ENCODE measurements at places on chromosomes 7 and 10.

DNA sequence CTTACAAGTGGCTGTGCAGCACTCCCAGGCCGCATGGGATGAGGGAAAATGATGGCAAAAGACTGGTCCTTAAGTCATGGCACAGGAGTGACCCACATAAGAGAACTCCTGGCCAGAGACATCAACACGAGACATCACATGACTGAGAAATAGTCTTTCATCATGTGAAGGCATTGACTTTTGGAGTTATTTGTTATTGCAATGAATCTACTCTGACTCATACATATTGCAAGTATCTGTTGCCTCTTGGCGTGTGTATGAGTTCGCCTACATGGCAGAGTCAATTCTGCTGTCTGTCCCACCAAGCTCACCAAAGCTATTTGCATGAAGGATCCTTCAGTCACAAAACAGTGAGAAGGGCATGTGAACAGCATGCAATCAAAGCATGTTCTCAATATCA, 59.7 kb upstream of the HABP2 start:
- no peak for DNase-seq

GRCh38 chr10:12750526-12751201, 250.8 kb downstream of the CCDC3 start:
- no peak for DNase-seq

DNA sequence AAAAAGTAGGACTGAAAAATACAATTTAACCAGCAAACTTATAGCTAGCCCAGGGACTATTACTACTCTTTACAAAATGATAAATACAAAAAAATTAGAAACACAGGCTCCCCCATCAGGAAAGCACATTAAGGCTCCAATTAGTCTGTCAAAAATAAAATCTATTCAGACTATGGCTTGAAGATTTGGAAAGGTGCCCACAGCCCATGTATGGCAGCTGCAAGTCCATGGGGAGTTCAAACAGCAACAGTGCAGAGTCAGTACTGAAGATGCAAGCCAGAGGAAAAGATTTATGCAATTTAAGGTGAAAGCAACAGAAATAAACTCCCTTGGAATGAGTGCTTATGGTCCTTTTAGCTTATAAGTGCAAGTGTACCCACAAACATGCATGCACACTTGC, 29.7 kb downstream of the IMMP2L start:
- DNase-seq, result no peak

DNA sequence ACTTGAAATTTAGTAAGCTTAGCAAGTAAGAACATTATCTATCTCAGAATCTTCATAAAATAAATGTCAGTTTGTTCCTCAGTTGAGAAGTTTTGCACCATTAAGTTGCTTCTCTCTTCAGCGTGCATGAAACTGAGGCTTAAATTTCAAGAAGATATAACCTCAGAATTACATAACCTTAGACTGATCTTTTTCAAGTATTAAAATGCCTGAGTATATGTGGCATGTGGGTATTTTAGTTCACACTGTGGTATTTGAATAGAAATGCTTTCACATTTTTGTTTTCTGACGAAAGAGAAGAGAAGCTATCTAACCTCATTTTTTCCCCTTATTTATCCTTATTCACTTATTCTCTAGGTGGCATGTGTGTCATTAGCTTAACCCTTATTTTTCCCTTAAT, 104.1 kb downstream of the PHF14 start:
- DNase-seq, result no peak

DNA sequence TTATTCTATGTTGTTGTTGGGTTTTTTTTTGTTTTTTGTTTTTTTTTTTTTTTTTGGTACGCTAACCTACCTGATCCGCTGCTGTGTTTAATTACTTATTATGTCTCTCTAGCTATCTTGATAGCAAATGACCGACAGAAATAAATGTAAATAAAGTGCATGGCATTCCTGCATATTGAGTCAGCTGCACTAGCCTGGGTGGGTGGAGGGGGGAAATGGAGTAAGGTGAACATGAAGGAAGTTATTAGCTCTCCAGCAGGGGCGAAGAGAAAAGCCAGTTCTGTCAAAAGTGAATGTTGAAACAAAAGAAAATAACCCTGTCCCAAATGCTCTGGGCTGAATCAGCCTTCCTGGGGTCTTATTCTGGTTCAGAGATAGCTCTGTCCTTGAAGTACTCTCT, 210.7 kb upstream of the MDFIC start:
- DNase-seq, result no peak

- DNase-seq, result no peak
These were observed 1.5 kb downstream of the NIPSNAP2 start for GRCh38 chr7:55965805-55966421.

- DNase-seq, result no peak
These were observed 152.5 kb upstream of the YAE1 start for GRCh38 chr7:39413636-39414223.

All from GM12892 (cell line).